Mammary microvascular endothelial cell (primary cell): ENCODE measurements at places on chromosomes 3 and 15. TPM values are rescaled to one million over a fixed set of nuclear protein-coding genes. Genes with fewer than 3 reads are reported as not detected.

CCDC80 gene
- 5.4 and 6.0 TPM in 2 replicates for total RNA-seq

NEO1 gene
- 0.40 and 0.49 TPM in 2 replicates for total RNA-seq

C3orf22 gene
- not detected in 2 replicates for total RNA-seq

GPR87 gene
- 0.20 TPM in 1 of 2 replicates, not detected in the other for total RNA-seq

PRSS50 gene
- not detected in 2 replicates for total RNA-seq

TUSC7 gene
- total RNA-seq: not detected in 2 replicates

MITF gene
- total RNA-seq: 3.1 and 3.2 TPM in 2 replicates

ROBO1 gene
- total RNA-seq: 2.6 and 4.1 TPM in 2 replicates

NUP210 gene
- 0.33 and 0.59 TPM in 2 replicates for total RNA-seq

GRK7 gene
- not detected in 2 replicates for total RNA-seq

CA12 gene
- total RNA-seq: 0.10 and 0.33 TPM in 2 replicates

INKA1 gene
- 12.7 and 17.6 TPM in 2 replicates for total RNA-seq

IMP3 gene
- total RNA-seq: 116 TPM in 2 replicates

ADAMTSL3 gene
- total RNA-seq: 0.80 and 0.89 TPM in 2 replicates

MOBP gene
- under 0.01 and 0.05 TPM in 2 replicates for total RNA-seq

RFC4 gene
- total RNA-seq: 25.7 and 39.4 TPM in 2 replicates
